ENCODE measurements at places on chromosomes 5 and 9.

DNA sequence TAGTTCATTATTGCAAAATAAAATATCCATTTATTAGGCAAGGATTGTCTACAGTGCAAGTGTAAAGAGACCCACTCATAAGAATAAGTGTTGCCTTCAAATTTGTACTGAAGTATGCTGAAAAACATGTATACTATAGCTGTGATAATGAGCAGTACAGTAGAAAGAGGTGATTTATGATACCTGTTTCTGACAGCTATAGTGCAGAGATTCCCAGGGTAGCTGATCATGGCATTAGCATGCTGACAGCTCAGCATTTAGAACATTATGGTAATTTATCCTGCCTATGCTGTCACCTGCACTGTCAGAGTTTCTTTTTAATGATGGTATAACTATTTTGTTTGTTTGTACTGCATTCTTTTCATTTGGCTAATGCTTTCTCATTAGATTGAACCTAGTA lies 177.6 kb upstream of the TLX3 start:
- DNase-seq: no peak

DNA sequence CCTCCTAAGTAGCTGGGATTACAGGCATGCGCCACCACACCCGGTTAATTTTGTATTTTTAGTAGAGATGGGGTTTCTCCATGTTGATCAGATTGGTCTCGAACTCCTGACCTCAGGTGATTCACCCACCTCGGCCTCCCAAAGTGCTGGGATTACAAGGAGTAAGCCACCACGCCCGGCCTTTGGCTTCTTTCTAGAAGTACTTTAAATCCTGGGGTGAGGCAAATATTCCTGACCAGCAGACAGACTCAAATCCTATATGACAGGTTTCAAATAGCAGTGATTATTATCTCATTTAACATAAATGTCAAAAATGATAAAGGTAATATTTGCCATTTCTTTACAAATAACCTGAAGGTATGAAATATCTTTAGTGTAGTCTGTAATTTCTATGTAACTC lies 35.6 kb downstream of the ABHD17B start:
- DNase-seq: no peak

DNA sequence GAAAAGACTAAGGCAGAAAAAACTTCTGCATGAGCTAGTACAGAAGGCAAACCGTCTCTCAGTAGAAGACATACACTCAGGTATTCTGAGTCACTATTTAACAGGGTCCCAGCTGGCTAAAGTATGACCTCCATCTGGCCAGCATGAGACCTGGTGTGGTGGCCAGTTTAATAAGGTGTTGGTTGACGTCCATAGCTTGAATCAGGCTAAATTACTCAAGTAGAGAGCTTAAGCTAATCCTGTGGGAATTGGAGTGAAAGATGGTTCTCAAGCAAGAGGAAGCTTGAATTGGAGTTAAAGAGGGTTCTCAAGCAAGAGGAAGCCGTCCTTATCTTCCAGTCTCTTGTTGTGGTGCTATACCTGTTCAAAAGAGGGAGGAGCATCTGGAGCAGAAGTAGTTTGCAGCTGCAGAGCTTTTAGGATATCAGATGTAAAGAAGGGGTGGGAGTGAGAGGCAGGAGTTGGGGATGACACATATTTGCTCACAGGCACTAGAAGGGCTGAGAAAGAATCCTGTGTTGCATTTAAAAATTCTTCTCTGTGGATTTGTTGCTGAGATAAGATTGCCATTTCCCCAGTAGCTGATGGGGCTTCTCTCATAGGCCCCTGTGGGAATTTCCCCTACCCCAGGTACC lies 136.1 kb upstream of the RUSC2 start:
- no peak for DNase-seq

DNA sequence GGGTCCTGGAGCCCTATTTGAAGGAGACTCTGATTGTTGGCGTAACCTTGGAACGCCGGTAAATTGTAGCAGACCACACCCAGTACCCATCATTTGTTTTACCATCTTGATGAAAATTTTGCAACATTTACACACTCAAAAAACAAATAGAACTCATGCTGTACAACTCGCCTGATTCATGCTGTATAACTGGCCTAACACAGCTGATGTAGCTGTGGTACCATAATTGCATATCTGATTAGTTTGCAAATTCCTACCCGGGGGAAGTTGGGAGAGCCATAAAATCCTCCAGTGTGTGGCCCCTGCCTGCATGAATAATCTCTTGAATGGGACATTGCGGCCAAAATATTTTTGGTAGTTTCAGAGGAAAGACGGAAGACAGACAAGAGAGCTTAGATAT lies 9.7 kb downstream of the NIPAL4 start:
- DNase-seq: no peak

GRCh38 chr9:81211741-81212140 lies 477.6 kb downstream of the TLE1 start:
- DNase-seq: no peak

All from NCI-H187 (cell line).